ENCODE measurements at places on chromosomes 16 and 17.

- DNase-seq: no peak
These were observed 41.7 kb downstream of the SMPD3 start for GRCh38 chr16:68406458-68407152.

GRCh38 chr16:86581458-86581857 is 3.1 kb downstream of the FOXL1 start:
- no peak for DNase-seq

- no peak for DNase-seq
These were observed 7.9 kb downstream of the SEPTIN12 start for GRCh38 chr16:4780235-4780634.

- DNase-seq: no peak
These were observed 8.4 kb downstream of the FXR2 start for GRCh38 chr17:7606280-7606679.

GRCh38 chr16:9578459-9578858 is 487.0 kb downstream of the HAPSTR1 start:
- DNase-seq: no peak

GRCh38 chr17:74325376-74325742 is 667 bp upstream of the KIF19 start:
- DNase-seq: no peak

- DNase-seq: no peak
These were observed 95.6 kb downstream of the NPIPB11 start for GRCh38 chr16:29310852-29311314.

DNA sequence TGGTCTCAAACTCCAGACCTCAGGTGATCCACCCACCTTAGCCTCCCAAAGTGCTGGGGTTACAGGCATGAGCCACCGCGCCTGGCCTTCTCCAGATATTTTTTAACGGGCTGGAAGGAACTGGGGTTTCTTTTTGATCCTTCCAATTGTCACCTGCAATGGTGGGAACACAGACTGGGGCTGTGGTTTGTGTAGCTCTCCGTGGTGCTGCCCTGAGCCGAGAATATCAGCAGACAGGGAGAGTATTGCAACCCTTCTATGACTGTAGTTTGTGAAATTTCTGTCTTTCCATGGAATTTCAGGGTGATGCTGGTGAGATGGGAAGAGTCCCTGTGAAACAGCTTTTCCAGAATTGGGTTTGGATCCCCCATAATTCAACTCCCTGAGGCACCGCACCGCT is 263.5 kb downstream of the ENGASE start:
- DNase-seq: no peak

- DNase-seq: no peak
These were observed 74.9 kb upstream of the HS3ST2 start for GRCh38 chr16:22739077-22739476.

- no peak for DNase-seq
These were observed 57.3 kb downstream of the CACNG5 start for GRCh38 chr17:66892246-66892645.

GRCh38 chr16:66357523-66357928 is 9.0 kb upstream of the CDH5 start:
- DNase-seq: peak; percentile 37

GRCh38 chr17:4969047-4969550 is 1.5 kb upstream of the SPAG7 start:
- no peak for DNase-seq

DNA sequence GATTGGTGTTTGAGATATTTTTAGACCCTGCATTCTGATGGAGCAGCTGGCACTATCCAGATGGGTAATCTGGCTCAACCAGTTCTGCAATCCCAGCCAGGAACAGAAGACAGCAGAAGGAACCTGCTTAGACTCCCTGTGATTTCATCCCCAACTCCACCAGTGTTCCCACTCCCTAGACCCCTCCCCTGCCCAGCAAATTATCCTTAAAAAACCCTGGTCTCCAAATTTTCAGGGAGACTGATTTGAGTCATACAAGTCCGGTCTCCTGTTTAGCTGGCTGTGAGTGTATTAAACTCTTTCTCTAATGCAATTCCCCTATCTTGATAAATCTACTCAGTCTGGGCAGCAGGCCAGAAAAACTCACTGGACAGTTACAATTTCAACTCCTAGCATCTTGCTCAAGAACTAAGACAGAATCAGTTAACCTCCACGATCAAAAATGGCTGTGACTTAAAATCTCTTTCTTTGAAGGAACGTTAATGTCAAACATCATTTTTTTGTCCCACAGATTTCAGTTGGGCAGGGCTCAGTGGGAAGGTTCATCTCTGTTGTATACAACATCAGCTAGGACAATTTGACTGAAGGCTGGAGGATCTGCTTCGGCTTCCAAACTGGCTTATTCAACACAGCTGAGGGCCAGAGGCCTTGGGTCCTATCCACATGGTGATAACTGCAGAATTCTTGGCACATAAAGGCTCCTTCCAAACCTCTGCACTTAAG is 4.9 kb upstream of the RBL2 start:
- no peak for DNase-seq

GRCh38 chr16:78490847-78491246 is 391.4 kb downstream of the WWOX start:
- no peak for DNase-seq

GRCh38 chr16:22898874-22899348 is 84.9 kb downstream of the HS3ST2 start:
- DNase-seq: peak; percentile 33

GRCh38 chr16:75948441-75948840 is 222.2 kb upstream of the CPHXL start:
- DNase-seq: no peak

GRCh38 chr17:70102531-70102930 is 27.5 kb downstream of the KCNJ16 start:
- DNase-seq: no peak
